ENCODE measurements at places on chromosomes 13 and 19. TPM values are rescaled to one million over a fixed set of nuclear protein-coding genes. Genes with fewer than 3 reads are reported as not detected.

Gene SPIB
- not detected for total RNA-seq

Gene GNA15
- under 0.01 TPM for total RNA-seq

Gene ZFP82
- total RNA-seq, result 2.2 TPM

Gene IZUMO4
- 0.65 TPM for total RNA-seq

- no peak for DNase-seq
Measured at GRCh38 chr13:98524793-98525192, 52.1 kb downstream of the STK24 start.

DNA sequence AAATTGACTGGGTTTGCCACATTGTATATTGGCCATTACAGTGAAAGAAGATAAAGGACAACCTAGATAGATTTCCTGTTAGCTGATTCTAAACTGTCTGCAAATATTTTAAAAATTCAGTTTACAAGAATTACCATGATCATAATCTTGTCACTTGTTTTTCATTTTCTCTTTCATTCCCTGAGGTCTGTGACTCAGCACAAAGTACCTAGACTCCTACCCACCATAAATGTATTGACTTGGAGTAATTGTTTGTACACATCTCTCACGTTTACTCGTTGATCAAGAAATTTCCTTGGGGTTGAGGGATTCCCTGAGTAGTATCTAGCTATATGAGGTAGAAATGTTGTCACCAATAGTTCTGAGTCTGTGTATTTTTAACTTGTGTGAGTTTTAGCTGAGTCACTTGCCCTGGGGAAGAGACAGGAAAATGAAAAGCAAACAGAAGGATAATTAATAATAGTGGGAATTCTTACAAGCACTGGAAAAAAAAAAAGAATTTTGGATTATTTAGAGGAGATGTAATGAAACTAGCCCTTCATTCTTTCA, 299.2 kb upstream of the DACH1 start:
- peak; percentile 5 for DNase-seq

- no peak for DNase-seq
Measured at GRCh38 chr13:73036566-73036965, 22.2 kb upstream of the KLF5 start.

GRCh38 chr13:102195566-102196462, 206.0 kb downstream of the FGF14 start:
- peak; percentile 21 for DNase-seq

- no peak for DNase-seq
Measured at GRCh38 chr13:45931211-45931610, 79.7 kb upstream of the SIAH3 start.

- no peak for DNase-seq
Measured at GRCh38 chr13:33081666-33082065, 65.4 kb downstream of the KL start.

DNA sequence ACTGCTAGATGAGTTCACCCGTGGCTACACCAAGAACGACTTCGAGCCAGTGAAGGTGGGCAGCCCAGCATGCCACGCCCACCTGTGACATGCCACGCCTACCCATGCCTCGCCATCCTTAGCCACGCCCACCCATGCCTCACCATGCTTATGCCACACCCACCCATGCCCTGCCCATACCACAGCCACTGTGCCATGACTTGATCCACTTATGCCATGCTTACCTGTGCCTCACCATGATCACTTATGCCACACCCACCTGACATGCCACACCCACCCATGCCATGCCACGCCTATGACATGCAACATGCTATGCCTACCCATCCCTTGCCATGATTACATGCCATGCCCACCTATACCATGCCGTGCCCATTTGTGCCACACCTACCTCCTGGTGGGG, 12.9 kb upstream of the USE1 start:
- peak; percentile 22 for DNase-seq

DNA sequence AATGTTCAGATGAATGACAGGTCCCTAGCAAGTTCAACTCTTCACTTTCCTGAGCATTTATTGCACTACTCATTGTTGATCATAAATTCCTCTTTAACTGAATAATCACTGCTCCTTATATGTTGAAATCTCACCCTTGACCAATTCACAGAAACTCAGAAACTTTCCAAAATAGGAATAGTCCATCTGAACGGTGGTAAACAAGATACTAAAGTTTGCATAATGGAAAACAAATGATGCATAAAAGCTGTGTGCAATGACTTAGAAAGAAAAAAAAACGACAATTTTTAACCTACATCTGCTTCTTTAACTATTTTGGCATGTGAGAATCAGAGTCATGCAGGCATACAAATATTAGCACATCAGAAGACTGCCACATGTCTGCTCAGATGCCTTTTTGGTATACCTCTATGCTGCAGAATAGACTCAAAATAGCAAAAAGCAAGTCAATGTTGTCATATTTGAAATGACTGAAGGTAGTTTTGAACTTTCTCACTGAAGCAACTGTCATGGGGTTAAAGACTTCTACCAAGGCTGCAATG, 34.8 kb downstream of the SLC10A2 start:
- no peak for DNase-seq

GRCh38 chr13:49185264-49185663, 34.9 kb upstream of the MLNR start:
- peak; percentile 47 for DNase-seq

GRCh38 chr13:68292601-68293000, 1062.5 kb upstream of the PCDH9 start:
- DNase-seq, result no peak

DNA sequence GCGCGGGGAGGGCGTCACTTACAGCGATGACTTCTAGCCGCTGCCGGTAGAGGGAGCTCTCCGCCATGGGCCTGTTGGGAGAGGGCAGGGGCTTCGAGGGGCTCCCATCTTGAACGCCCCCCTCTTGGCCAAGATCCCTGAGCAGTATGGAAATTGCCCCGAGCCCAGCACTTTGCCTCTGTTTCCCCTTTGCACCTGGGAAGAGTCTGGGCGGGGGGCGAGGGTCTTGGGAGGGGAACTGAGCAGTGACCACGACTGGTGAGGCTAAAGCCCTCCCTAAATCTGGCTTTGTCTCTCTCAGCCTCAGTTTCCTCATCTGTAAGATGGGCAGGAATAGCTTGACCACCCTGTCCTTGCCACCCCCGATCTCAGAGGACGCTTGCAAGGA, 2.8 kb downstream of the PALM3 start:
- no peak for DNase-seq

All from lung microvascular endothelial cell (primary cell).